ENCODE measurements at places on chromosomes 16 and 17.

- DNase-seq: no peak
Observed at GRCh38 chr17:30369995-30370394, 8.7 kb upstream of the CPD start.

DNA sequence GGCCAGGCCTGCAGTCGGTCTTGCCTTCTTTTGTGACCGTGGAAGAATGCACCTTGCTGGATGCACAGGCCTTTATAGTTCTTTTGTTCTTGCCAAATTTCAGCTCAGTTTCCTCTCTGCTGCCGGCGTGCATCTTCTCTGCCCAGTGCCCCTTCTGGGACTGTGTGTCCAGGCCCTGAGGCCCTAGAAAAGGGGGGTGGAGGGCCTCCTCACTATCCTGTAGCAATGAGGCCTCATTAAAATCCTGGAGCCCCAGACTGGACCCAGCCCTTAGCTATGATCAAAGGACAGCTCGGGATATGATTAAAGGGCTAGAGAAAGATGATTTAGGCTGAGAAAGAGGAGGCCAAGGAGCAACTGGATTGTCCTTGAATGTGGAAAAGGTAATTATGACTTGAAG is 229.8 kb downstream of the SEC14L1 start:
- no peak for DNase-seq

DNA sequence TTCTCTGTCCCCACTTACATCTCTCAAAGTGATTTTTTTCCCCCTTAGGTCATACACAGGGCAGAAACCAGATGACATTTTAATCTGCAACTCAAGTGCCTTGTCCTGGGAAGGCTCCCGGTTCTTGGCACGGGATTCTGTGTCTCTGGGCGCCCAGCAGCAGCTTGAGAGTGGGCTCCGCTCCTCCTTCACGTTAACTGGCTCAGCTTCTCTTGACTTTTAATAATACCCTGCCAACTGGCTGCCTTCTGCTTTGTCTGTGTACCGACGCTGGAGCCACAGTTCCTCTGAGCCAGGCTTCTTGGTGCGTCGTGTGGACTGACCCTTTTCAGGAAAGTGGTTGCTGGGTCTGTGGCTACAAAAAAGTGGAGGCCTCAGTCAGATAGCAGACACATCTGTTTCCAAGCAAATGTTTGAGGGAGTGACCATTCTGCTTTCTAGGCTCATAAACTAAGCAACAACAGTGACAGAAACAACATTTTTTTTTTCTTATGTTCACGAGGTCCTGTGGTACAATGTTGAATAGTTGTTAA is 64.9 kb downstream of the IRF8 start:
- DNase-seq: no peak

GRCh38 chr16:81436386-81436785 is 8.2 kb upstream of the CMIP start:
- no peak for DNase-seq

DNA sequence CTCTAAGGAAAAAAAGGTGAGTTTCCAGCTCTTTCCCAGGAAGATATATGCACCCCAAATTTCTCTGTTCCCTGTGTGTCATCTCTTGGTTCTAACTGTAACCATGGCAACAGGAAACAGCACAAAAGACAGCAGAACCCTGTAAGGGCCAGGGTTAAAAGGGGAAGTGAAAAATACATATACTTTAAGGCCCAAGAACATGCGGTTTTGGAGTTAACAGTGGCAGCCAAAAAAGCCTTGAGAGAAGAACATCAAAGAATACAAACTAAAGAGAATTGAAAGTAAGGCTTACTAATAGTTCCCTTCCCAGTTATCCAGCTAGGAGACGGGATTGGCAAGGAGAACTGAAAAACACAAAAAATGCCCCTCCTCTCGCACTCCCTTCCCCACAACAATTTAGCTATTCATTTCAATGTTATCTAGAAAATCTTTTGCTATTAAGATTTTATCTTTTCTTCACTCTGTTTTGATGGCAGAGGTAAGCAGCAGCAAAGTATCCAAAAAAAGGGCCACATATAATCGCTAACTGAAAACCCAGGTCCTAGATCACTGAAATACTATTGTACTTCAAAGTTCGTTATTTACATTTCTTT is 1.5 kb downstream of the SPOP start:
- DNase-seq: peak; percentile 16

Data from ACHN (cell line).